ENCODE measurements at places on chromosomes 2 and 18.
A peak's percentile ranks its signal among the peaks of the same experiment; 100 is the strongest.

DNA sequence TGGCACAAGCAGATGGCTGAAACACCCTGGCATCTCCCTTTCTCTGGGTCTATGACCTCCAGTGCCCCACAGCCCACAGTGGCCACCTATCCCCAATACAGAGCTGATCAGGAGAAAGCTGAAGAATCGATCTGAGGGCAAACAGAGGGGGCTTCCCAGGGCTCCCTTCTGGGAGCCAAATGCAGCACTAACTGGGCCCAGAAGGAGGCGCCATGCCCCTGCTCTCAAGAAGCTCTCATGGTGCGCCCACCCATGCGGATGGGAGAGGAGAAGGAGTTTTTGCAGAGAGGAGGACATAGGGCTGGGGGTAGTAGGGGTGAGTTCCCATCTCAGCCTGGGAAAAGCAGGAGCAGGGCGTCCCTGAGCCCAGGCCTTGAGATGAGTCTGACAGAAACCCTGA is 787.3 kb upstream of the RAB6C start:
- no peak for DNase-seq

DNA sequence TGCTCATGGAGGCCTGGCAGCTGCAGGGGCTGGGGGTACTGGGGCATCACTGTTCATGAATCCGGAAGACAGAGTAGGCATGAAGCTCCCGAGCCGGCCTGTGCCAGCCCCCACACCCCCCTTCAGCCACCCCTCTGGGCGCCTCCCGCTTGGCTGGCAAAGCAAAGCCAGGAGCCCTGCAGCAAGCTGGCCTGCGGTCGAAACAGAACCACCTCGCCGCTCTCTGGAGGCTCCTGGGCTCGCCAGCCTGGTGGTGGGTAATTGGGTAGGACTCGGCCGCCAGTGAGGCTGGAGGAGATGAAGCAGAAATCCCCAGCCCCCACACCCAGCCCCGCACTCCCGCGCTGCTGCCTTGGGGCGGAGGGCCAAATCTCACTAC is 70.9 kb upstream of the GPC1 start:
- no peak for DNase-seq

DNA sequence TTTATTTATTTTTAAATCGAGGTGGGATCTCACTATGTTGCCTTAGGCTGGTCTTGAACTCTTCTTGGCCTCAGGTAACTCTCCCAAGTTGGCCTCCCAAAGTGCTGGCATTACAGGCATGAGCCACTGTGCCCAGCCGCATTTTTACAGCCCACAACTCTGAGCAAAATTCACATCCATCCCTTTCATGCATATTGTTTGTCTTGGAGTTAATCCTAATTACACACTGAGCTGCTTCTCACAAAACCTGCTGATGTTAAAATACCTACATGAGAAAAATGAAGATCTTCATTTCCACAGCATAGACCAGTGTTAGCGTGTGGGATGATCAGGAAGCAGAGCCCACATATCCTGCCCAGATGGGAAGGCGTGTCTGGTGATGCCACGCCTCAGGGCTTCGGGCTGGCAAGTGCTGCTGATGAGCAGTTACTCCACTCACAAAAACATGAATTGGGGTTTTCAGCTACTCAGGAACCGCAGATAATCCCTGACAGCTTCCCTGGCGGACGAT is 14.6 kb downstream of the ITGB1BP1 start:
- DNase-seq = no peak

DNA sequence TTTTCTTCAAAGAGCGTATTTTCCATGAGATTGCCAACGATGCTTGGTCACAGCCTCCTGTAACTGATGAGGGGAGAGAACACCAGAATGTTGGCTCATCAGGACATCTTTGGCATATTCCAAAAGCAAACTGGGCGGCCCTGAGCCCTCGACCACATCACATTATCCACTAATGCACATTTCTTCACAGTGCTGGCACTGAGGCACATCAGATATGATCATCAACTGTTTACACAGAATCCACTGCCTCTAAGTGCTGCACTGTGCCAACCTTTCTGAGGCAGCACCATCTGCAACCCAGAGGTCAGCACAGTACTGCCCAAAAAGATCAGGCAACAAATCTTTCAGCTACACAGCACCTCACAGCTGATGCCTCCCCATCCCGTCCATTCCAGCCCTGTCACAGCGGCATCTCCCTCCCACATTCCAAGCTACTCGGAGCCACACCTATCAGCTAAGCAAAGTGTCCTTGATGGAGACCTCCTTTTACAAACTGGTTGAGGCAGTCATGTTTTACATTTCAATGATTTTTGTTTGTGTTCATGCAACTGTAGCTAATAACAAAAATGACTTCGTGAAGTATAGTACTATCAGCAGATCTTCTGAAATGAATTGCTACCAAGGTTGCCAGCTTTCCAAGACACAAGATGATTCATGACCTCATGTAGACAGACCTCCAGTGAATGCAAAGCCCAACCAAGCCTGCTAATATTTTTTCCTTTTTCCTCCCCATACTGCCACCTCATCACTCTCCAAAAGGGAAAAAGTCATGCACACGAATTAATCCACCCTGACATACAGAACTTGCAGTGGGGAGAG is 32.3 kb downstream of the MYO5B start:
- no peak for DNase-seq

- no peak for DNase-seq
These were observed 54.2 kb upstream of the ID2 start for GRCh38 chr2:8627692-8628085.

DNA sequence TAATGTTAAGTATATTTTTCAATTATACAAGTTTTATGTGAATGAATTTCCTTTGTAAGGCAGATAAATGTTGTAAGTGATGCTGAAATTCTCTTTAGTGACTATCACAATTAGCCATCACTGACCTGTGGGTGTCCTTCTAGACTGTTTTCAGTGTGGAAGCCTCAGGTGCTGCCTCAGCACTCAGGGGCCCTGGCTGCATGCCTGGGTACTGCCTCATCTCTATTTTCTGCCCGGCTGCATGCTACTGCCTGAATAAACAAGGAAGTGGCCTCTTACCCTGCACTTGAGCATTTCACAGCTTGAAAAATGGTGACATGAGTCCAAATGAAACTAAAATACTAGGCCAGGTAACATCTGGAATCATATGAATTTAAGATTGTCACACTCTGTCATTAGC is 787.6 kb upstream of the SALL3 start:
- no peak for DNase-seq

DNA sequence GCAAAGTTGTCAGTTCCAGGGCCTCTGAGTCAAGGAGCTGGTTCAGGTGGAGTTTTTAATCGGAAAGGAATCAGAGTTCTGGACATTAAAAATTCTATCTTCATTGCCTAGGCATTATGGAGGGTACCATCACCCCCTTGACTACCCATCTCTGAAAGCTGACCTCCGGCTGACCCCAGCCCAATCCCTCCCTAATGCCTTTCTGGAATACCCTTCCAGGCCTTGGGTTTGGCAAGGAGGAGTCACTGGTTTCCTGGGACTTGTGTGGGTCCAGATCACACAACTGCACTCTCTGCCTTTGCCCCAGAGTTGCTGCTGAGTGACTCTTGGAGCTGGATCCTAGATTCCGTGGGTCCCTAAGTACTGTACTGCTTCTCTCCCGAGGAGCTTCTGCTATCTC is 1.0 kb upstream of the OSR1 start:
- no peak for DNase-seq

GRCh38 chr18:26425148-26425531 is 123.2 kb downstream of the KCTD1 start:
- DNase-seq = peak; percentile 43

GRCh38 chr2:220935789-220936321 is 636.2 kb downstream of the EPHA4 start:
- DNase-seq = no peak

- no peak for DNase-seq
These were observed 251.4 kb downstream of the ANKRD30B start for GRCh38 chr18:14999085-14999975.

DNA sequence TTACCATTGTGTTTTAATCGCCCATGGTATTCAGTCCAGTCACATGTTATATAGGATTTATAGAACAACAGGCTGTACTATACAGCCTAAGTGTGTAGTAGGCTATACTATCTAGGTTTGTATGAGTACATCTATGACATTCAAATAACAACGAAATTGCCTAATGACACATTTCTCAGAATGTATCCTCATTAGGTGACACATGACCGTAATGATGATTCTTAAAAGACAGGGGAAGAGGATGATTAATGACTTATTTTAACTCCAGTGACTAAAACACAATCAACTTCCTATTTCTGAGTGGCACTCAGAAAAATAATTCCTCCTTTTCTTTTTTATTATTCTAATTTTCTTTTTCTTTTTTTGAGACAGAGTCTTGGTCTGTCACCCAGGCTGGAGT is 63.0 kb upstream of the ACSL3 start:
- no peak for DNase-seq

DNA sequence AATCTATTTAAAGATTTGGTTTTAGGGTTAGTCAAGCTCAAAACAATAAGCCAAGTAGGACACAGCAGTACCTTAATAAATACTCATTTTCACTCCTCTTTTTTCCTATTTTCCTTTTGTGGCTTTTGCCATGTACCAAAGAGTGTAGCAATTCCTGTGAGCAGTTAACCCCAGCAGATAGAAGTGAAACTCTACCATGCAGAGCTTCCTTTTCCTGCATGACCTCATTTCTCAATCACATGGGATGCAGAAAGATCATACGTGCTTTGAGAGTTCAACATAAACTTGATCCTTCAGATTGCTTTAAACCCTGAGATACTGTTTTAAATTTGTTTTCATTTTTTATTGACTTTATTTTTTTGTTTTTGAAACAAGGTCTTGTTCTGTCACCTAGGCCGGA is 99.1 kb upstream of the ARHGAP15 start:
- no peak for DNase-seq

- DNase-seq = no peak
These were observed 355.4 kb downstream of the KIAA1328 start for GRCh38 chr18:37184209-37184868.

DNA sequence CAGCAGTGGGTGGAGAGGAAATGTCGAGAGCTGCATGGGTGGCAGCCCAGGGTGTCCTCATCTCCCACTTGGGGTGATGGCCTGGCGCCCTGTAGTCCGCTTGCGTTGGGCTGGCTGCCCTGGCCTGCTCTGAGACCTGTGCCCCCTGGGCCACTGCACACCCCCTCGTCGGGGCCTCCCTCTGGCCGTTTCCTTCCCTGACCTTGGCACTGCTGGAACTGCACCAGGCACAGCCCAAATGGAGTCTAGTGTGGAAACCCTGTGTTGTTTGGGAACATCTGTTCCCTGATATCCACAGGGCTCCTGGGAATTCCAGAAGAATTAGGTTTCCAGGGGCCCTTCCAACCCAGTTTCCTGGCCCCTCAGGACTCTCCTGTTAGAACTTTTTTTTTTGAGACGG is 13.9 kb downstream of the EFHD1 start:
- DNase-seq = no peak

DNA sequence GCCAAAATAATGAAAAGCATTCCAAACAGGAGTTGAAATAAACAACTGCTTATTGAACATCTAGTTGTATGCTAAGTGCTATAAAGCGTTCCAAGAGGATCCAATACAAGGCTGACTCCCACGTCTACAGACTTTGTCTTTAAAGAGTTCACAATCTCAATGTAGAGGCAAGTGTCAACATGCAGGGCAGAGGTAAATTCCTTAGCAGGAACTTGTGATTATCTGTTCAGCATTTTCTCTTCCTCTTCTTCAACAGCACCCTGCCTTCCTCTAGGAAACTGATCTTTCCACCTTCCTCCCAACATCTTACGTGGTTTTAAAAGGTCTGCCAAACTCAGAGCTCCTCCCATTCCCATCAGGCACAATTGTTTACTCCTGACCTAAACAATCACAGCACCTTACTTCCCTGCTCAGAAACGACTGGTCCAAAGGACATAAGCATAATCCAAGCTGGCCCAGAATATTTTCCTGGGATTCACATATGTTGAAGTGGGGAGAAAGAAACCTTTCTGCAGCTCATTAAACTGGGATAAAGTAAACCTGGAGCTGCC is 83.9 kb downstream of the ITSN2 start:
- DNase-seq = no peak

GRCh38 chr2:232147440-232148077 is 186.0 kb downstream of the DIS3L2 start:
- no peak for DNase-seq

DNA sequence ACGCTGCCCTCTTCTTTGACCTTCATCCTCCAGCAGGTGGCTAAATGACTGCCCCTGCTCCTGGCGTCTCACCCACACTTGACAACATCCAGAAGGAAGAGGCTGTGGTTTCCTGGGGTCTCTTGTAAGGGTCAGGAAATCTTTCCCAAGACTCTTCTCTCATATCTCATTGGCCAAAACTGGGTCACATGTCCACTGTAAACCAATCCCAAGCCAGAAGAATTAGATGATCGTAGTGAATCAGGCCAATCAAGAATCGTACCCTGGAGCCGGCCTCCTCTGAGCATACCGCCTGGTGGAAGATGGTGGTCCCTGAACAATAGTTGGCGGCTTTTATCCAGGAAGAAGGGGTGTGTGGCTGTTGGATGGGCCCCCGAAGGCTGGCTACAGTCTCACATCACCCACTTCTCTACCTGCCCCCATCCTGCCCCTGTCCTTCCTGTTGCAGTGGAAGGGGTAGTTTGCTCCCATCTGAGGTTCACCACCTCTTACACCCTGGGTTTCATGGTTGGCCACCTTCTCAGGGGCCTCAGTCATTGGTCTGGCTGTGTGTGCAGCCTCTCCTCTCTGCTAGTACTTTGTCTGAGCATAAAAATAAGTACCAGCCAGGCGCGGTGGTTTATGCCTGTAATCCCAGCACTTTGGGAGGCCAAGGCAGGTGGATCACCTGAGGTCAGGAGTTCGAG is 3.8 kb downstream of the SAG start:
- DNase-seq = no peak

GRCh38 chr2:74094291-74094690 is 53.4 kb downstream of the BOLA3 start:
- no peak for DNase-seq

GRCh38 chr2:159409116-159409800 is 122.8 kb upstream of the WDSUB1 start:
- no peak for DNase-seq

DNA sequence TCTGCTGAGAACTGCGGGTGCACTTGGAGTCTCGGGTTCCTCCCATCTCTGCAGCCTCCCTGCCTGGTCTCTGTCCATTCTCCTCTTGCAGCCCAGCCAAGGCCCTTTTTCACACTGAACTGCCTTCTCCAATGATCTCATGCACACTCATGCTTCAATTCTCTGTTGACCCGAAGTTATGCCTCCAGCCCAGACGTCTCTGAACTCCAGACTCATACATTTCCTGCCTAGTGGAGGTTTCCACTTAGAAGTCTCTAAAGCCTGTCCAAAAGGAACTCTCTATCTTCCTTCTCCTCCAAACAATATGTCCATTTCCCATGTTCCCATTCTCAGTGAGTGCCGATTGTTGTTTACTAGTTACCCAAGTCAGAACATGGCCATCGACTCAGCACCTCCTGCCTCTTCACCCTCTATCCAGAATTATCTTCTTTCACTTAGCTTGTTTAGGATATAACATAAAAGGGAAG is 155.2 kb downstream of the IRS1 start:
- peak; percentile 61 for DNase-seq

- DNase-seq = peak; percentile 48
These were observed 109.7 kb downstream of the MSH2 start for GRCh38 chr2:47512581-47513083.

Measured in EL (cell line).